ENCODE measurements at places on chromosomes 11 and 22. TPM values are rescaled to one million over a fixed set of nuclear protein-coding genes. Genes with fewer than 3 reads are reported as not detected.

Gene ANO9
- 78.6 TPM for total RNA-seq

DNA sequence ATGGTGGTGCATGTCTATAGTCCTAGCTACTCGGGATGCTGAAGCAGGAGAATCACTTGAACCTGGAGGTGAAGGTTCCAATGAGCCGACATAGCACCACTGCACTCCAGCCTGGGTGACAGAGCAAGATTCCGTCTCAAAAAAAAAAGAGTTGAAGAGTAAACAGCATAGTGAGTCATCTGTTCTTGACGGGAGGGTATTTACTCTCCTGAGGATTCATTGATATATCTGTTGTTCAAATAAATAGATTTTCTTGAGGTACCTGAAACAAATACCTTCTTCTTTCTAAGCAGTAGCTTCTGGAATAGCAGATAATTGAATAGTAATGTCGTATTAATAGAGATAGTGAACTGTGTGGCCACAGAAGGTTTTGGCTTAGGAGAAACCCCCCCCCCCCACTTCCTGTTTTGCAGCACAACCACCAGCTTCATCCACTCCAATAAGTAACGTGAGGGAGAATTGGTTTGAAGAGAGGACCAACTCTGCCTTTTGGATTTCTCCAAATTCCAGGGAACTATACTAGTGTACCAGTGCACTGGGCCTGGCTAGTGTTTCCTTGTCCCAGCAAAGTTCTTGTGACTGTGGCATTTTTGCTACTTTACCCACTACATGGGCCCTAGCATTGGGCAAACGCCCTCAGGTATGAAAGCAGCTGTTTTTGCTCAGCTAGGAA lies 90.0 kb downstream of the PRMT3 start:
- no peak overlapping the region for H3K4me3 ChIP-seq
- peaks cover 22% of the 10 kb centered on the region for H3K4me1 ChIP-seq
- H3K27me3 ChIP-seq, result no peaks in the 10 kb centered on the region
- DNase-seq, result no peak
- no peaks in the 10 kb centered on the region for H3K36me3 ChIP-seq
- peak overlapping the region; percentile 26 for H3K27ac ChIP-seq

DNA sequence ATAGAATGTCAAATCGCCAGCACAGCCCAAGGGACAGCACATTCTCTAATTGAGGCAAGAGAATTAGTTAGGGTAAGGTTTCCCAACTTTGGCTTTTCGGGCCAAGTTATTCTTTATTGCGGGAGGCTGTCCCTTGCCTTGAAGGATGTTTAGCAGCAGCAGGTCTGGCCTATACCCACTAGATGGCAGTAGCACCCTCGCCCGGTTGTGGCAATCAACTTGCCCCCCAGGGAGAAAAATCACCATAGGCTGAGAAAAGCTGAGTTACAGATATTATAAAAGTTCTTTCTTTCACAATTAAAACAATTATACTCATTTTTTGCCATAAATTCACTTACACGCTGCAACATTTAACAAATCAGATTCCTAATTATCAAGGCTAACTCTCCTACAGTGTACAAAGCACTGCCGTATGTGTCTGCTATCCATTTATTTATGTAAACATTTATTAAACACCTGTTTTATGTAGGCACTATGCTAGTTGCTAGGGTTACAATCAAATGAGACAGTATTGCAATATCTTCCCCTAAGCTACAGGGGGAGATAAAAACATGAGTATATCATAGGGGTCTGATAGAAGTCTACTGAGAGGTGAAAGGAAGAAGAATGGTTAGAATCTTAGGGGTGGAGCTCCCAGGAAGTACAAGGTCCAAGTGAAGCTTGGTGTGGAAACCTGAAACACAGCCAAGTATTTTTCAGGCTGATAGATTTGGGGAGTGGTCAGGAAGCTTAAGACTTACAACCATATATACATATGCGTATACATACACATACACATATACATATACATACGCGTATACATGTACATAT lies 452.3 kb downstream of the RAB38 start:
- no peaks in the 10 kb centered on the region for H3K4me1 ChIP-seq
- DNase-seq, result no peak
- no peak overlapping the region for H3K27ac ChIP-seq
- no peaks in the 10 kb centered on the region for H3K27me3 ChIP-seq

DNA sequence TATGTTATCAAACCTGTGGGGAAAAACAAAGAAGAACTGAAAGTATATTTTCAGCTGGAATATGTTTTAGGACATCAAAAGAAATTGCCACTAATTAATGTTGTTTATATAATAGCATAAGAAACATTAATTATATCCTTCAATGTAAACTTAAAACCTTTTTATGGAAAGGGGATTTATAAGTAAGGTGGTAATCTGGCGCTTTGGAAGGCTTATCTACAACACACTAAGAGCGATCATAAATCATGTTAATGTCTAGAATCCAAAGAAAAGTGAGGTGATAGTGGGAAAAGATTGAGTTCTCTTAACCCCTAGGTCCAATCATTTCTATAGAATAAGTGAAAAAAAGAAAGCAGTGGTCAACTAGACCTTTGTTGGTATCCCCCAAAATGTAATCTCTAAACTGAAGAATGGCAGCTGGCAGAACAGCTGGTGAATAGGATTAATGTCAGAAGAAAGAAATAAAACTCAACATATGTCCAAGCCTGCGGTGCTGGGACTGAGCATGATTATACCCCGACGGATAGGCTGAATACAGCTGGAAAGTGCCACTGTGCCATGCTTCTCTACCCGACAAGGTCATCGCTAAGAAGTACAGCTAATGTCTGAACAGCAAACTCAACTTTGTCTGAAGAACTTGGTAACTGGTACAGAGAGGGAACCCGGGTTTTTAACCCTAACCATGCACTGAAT lies 64.0 kb downstream of the SOX6 start:
- no peak overlapping the region for H3K4me3 ChIP-seq
- no peak overlapping the region for H3K27ac ChIP-seq
- no peaks in the 10 kb centered on the region for H3K27me3 ChIP-seq
- no peaks in the 10 kb centered on the region for H3K36me3 ChIP-seq

DNA sequence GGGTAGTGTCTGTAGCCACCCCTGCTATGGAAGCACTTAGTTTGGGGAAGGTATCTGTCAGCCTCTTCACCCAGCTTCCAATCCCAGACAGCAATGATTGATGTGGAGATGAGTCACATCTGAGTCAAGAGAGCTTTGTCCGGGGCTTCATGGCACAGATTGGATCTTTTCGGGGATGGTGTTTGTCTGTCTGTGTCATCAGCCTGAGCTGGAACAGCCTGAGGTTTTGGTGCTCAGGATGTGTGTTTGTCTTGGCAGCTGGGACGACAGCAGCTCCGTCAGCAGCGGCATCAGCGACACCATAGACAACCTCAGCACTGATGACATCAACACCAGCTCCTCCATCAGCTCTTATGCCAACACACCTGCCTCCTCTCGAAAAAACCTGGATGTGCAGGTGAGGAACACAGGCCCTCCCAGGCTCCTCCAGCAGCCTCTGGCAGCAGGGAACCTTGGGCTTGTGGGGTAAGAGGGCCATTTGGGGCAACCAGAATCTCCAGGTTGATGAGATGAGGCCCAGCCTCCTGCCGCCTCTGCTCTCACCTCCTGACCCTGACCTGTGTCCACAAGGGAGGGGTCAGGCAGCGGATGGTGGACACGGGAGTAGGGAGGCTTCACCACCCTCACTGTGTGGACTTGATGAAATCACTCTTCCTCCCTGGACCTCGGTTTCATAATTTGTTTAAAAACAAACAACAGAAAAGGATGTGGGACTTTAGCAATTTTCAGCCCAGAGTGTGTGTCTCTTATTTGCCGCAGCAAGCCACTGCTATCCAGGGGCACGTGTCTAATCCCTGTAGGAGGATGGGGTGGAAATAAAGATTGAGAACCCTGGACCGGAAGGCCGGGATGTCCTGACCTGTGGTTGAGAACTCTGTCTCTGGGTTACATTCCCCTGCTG lies 124.3 kb downstream of the DBX1 start:
- no peak for DNase-seq
- H3K4me1 ChIP-seq, result no peaks in the 10 kb centered on the region
- H3K27ac ChIP-seq, result no peak overlapping the region
- peaks cover 7% of the 10 kb centered on the region for H3K27me3 ChIP-seq

Gene ANGPTL5
- total RNA-seq, result not detected

Gene SLC22A8
- total RNA-seq, result not detected

Gene NNMT
- not detected for total RNA-seq

GRCh38 chr11:112394304-112394703 lies 133.6 kb upstream of the PLET1 start:
- peaks cover 10% of the 10 kb centered on the region for H3K27me3 ChIP-seq
- DNase-seq, result no peak
- peaks cover 2% of the 10 kb centered on the region for H3K4me1 ChIP-seq
- H3K36me3 ChIP-seq, result peaks cover 7% of the 10 kb centered on the region
- H3K27ac ChIP-seq, result no peak overlapping the region

DNA sequence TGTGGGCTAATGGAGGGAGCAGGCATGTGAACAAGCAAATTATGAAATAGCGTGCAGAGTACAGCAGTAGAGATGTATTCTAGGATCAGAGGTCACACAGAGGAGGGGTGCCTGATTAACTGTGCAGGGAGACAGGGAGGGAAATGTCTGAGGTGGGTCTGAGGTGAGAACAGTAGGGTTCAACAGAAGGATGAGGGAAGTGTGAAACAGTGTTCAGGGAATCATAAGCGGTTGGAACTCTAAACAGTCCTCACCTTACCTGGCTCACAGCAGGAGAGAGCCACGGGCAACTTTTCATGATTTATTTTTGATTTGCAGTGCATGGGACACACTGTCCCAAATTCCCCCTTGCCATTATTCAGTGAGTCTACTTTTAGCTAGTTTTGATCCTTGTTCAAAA lies 90.5 kb downstream of the PIWIL4 start:
- no peak overlapping the region for H3K4me3 ChIP-seq
- H3K4me1 ChIP-seq, result peaks cover 3% of the 10 kb centered on the region
- DNase-seq, result no peak
- H3K27ac ChIP-seq, result no peak overlapping the region

- H3K4me3 ChIP-seq, result no peak overlapping the region
- no peaks in the 10 kb centered on the region for H3K36me3 ChIP-seq
- H3K4me1 ChIP-seq, result peaks cover 1% of the 10 kb centered on the region
- H3K27ac ChIP-seq, result no peak overlapping the region
- no peak for DNase-seq
These were observed 22.0 kb upstream of the MYRF start for GRCh38 chr11:61730240-61730994.

- H3K36me3 ChIP-seq, result no peaks in the 10 kb centered on the region
- no peaks in the 10 kb centered on the region for H3K4me1 ChIP-seq
- H3K27me3 ChIP-seq, result no peaks in the 10 kb centered on the region
- H3K4me3 ChIP-seq, result no peak overlapping the region
These were observed 309.5 kb downstream of the C11orf87 start for GRCh38 chr11:109731451-109731850.

DNA sequence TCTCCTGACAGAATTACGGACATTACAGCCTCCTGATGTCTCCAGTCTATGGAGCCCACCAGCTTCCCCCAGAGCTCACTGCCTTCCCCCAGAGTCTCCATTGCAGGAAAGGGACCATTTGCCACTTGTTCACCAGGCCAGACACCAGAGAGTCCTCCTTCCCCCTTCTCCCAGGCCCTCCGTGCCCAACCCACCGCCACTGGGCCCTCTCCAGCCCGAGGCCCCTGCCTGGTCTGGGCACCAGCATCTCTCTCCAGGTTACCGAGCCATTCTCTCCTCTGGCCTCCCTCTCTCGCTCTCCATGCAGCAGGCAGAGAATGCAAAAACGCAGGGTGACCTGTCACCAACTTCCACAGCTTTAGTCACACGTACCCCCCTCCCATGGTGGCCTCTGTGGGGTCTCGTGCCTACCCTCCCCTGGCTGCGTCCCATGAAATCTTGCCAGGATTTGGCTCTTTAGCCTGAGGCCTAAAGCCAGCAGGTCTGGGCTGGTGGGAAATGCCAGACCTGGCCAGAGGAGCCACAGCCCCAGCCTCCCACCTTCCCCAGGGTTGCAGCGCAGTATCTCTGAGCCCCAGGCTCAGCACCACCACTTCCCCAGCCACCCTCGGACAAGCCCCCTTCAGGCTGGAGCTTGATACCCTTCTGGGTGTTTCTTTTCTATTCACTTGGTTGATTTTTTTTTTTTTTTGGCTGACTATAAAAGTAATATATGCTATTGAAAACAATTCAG lies 6.8 kb upstream of the SERPINH1 start:
- no peaks in the 10 kb centered on the region for H3K36me3 ChIP-seq
- no peaks in the 10 kb centered on the region for H3K27me3 ChIP-seq
- no peak for DNase-seq

Gene DERL3
- 1.7 TPM for total RNA-seq

Gene OR5P2
- not detected for total RNA-seq

Gene BIRC2
- total RNA-seq, result 56.4 TPM

DNA sequence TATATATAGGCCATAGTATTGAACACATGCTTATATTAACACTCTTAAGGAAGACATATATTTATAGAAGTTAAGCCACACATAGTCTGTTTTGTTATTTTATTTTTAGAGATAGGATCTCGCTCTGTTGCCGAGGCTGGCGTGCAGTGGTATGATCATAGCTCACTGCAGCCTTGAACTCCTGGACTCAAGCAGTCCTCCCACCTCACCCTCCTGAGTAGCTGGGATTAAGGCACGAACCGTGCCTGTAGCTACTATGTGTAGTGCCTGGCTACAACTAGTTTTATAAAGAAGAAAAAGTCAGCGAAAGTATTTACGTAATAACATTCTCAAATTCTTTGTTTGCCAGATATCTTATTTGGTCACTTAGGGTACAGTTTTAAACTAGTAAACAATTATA lies 5.6 kb upstream of the UCP2 start:
- no peak for DNase-seq
- H3K4me3 ChIP-seq, result no peak overlapping the region
- no peaks in the 10 kb centered on the region for H3K36me3 ChIP-seq
- no peaks in the 10 kb centered on the region for H3K27me3 ChIP-seq
- peaks cover 52% of the 10 kb centered on the region for H3K4me1 ChIP-seq
- H3K27ac ChIP-seq, result peak overlapping the region; percentile 86

Gene OAF
- 8.0 TPM for total RNA-seq
